H7 (cell line): ENCODE measurements at places on chromosomes 7 and 10.
A peak's percentile ranks its signal among the peaks of the same experiment; 100 is the strongest.

DNA sequence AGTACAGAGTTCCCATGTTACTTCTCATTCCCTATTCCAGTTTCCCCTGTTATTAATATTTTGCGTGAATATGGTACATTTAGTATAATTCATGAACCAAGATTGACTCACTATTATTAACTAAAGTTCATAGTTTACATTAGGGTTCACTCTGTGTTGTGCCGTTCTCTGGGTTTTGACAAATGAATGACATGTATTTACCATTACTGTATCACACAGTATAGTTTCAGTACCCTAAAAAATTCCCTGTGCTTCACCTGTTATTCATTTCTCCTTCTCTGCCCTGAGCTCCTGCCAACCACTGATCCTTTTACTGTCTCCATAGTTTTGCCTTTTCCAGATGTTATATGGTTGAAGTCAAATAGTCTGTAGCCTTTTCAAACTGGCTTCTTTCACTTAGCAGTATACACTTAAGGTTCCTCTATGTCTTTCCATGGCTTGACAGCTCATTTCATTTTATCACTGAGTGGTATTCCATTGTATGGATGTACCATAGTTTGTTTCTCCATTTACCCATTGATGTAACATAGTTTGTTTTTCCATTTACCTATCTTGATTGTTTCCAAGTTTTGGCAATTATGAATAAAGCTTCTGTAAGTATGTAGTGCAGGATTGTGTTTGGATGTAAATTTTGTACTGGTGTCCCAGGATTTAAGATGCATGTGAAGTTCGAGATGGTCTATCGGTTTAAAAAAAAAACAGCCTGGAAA lies 58.8 kb downstream of the CDK14 start:
- DNase-seq = no peak

DNA sequence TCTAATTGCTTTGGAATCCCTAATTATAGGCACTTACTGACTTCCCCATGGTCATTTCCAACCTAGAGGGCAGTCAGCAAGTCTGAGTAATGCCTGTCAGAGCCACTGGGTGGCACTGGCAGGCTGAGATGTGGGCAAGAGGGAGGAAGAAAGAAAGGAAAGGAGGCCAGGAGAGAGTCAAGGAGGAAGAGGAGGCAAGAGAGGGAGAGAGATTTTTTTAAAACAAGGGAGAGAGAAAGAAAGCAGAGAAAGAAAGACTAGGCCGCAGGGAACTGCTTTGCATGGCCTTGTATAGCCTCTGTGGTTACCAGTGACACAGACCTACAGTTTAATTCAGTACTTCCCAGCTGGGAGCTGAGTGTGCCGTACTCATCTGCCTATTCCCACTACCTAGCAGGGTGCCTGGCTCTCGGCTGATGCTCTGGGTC lies 210.4 kb upstream of the ADO start:
- peak; percentile 66 for DNase-seq

- DNase-seq = peak; percentile 44
Measured at GRCh38 chr7:66921918-66922486, 977 bp downstream of the TMEM248 start.

DNA sequence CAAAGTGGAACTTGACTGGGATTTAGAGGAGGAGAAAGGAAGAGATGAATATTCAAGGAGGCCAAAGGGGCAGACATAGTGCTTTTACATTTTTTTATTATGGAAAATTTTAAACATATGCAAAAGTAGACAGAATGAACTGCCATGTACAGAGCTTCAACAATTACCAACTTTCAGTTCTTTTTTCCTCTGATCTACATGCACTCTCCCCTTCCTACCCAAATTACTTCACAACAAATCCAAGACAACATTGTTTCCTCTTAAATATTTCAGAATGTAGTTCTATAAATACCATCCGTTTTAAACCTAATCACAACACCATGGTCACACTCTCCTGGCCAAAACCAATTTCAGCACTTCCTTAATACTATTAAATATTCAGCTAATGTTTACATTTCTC lies 83.5 kb upstream of the FZD1 start:
- DNase-seq = no peak

DNA sequence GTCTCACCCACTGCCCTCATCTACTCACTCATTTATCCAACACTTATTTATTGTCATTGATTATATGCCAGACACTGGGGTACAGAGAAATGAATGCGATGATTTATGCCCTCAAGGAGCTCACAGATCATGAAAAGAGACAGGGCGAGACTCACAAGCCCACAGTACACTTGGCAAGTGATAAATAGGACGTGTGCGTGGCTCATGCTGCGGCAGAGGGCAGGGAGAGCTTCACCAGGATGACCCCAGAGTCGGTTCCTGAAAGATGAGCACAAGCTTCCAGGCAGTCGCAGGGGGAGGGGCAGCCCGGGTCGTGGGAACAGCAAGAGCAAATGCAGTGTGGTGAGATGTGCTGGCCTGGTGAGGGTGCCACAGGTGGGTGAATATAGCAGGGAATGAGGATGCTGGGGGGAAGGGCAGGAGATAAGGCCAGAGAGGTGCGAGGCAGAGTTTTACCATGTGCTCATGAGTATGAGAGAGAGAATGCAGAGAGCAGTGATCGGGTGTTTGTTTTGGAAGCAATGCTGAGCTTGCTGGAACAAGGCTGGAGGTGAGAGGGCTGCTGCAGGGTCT lies 70.9 kb downstream of the ATXN7L1 start:
- DNase-seq = peak; percentile 71

DNA sequence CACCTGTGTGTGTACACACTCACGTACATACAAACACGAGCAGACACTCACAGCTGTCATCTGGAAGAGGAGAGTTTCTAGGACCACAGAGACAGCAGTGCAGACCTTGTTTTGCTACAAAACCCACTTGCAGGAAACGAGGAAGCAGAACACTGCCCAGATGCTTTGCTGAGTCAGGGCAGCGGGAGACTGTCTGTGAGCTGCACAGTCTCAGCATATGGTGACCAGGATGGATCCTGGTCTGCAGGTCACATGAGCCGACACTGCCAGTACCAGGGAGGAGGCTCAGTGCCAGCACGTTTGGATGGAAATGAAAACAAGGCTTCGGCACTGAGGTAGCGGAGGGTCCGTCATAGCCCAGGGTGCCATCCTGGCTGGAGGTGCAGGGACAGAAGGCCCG lies 117.6 kb upstream of the DPP6 start:
- no peak for DNase-seq

- no peak for DNase-seq
Measured at GRCh38 chr7:81195033-81195432, 276.2 kb upstream of the SEMA3C start.

DNA sequence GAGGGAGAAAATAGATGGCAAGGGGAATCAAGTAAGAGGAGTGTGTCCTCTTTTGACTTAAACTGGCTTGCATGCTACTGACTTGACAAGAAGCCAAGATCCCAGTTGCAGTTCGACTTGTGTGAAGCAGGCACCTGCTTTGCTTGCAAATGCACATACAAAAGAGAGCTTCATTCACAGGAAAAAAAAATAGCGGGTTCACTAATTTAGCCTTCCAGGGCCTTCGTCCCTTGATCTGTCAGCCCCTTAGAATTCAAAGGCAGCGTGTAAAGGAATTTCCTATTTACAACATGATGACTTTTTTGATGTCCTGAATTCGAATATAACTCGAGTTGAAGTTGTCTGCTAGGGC lies 192.1 kb downstream of the CELF2 start:
- DNase-seq = no peak

- DNase-seq = peak; percentile 61
Measured at GRCh38 chr7:148941598-148942275, 57.6 kb upstream of the EZH2 start.

GRCh38 chr7:27073076-27073475 lies 22.7 kb downstream of the HOXA1 start:
- DNase-seq = no peak

- no peak for DNase-seq
Measured at GRCh38 chr10:98349508-98349922, 65.5 kb downstream of the PYROXD2 start.

DNA sequence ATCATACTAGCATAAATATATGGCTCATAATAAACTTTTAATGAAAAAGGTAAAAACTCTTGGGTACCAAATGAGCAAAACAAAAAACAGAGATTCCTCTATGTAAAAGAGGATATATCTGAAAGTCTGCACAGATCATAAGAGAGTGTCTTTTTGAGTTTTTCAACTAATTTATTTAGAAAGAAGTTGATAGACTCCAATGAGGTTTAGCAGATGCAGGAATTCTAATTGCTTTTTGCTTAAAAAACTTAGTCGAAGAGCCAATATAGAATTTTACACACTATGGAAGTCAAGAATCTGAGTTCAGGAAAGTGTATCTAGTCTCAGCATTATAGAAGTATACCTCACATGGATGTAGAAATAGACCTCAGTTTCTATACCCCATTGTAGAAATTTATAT lies 3.4 kb upstream of the MLLT10 start:
- no peak for DNase-seq

- no peak for DNase-seq
Measured at GRCh38 chr7:103504505-103505135, 58.6 kb upstream of the SLC26A5 start.

DNA sequence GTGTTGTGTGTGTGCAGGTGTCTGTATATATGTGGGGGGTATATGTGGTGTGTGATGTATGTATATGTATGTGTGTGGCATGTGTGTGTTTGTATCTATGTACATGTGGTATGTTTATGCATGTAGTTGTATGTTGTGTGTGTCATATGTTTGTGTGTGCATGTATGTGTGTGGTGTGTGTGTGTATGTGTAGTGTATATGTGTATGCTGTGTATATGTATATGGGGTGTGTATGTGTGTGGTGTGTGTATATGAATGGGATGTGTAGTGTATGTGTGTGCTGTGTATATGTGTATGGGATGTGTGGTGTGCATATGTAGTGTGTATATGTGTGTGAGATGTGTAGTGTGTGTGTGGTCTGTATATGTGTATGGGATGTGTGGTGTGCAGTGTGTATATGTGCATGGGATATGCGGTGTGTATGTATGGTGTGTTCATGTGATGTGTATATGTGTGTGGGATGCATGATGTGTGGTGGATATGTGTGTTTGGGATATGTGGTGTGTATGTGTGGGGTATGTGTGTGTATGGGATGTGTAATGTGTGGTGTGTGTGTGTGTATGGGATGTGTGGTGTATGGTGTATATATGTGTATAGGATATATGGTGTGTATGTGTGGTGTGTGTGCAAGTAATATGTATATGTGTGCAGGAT lies 30.0 kb downstream of the IKZF1 start:
- DNase-seq = no peak

- DNase-seq = no peak
Measured at GRCh38 chr7:126370038-126370668, 882.6 kb downstream of the GRM8 start.

GRCh38 chr10:104233817-104234216 lies 1.7 kb upstream of the CFAP43 start:
- no peak for DNase-seq

DNA sequence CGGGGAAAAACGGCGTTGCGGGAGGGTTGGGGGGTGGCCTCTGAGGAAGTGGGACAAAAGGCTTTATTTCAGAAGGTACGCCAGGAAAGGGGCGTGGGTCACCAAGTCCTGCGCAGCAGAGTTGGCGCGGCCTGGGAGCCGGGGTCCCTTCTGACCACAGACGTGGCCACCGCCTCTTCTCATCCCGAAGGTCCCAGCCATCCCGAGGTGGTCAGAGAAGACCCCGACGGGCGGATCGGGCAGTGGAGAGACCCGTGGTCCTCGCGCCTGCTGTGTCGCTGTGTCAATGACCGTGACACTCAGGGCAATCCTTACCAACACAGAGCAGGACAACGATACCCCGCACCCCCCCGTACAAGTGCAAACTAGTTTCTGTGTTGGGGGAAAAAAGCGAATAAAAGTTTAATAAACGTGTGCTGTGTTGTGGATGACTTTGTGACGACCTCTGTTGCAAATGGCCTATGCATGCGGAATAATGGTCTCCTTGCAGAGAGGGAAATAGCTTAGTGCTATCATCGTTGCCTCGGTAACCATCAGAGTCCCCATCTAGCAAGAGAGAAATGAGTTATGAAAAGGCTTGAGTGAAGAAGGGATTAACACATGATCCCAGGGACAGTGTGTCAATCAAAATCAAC lies 19.4 kb upstream of the GATA3 start:
- DNase-seq = peak; percentile 43

DNA sequence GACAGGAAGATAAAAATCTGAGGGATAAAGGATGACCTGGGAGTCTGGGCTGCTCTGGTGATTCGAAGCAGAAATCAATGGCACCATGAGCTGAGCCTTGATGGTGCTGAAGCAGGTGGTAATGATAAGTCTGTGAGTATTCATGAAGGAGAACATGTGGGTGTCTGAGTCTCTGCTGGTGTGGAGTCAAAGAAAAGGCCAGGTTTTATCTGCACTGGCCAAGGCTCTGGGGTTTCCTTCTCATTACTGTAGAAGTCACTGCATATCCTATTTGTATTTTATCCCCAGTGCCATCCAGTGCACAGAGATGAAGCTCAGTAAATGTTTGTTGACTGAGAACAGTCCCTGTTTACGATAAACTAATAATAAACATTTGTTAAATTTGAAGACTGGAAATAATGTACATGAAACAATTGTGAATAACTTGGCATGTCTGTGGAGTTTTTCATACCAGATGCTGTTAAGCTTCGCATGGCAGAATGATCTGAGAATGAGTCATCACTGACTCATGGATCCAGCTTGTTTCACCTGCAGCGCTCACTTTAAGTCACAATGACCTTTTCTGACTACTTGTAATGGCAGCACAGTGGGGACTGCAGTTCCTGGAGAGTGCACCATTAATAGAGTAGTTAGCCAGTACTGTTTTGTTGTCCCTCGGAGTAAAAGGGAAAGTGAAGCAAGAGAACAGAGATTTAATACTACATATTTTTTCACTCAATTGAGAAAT lies 538.5 kb downstream of the HTR7 start:
- peak; percentile 49 for DNase-seq

GRCh38 chr10:61486251-61486650 lies 33.1 kb upstream of the TMEM26 start:
- DNase-seq = no peak

DNA sequence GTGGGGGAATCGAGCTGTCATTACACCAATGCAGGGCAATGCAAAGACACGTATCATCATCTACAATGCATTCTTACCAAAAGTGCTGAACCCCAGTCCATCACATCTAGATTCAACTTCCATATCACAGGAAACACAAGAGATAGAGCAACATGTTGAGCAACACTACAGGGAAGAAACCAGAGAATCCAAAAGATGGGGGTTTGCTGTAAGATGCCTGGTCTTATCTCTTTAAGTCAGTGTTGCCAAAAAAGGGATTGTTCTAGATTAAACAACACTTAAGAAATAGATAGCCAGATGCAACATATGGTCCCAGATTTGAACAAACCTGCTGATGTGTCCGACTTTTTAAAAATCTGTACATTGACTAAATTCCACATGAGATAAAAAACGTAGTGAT lies 315.6 kb upstream of the IMMP2L start:
- DNase-seq = no peak
